Stimulated activated naive CD4-positive, alpha-beta T cell treated with Interleukin-2 at 50 U/mL for 16 hours (primary cell): ENCODE measurements at places on chromosomes 11 and 22.

DNA sequence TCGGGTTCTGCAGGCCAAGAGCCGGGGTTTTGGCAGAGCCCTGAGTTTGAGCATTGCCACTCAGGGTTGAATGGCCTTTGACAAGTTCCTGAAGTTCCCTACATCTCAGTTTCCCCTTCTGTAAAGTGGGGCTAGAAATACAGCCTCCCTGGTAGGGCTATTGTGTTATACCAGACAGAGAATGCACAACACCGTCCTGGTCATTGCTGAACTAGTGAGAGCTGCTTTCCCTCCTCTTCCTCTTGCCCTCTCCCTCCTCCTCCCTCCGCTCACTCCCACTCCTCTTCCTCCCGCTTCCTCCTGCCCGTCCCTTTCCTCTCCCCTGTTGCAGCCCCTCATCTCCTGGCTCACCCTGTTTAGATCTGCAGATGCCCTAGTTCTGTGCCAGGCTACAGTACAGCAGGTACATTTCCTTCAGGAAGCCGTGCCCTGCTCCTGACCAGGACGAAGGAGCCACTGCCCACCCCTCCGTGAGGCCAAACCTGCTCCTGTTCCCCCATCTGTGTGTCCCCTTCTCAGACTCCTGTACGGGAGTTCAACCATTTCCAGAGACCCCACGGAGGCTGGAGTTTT lies 91.5 kb upstream of the SHANK2 start:
- no peak for DNase-seq

DNA sequence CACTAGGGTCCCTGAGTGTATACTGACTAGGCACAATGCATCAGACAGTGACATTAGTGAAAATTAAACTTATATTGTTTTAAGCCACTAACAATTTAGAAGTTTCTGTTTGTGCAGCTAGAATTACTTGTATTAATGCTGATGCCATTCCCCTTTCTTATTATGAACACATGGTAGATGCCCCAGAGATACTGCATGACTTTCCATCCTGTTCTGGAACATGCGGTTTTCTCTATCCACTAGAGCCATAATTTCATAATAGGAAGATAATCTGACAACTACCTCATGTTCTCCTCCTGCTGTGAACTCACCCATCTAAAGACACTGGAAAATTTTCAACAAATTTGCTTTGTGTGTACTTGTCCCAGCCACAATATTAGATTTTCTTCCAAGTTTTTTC lies 1256.4 kb downstream of the FAM181B start:
- DNase-seq: no peak

DNA sequence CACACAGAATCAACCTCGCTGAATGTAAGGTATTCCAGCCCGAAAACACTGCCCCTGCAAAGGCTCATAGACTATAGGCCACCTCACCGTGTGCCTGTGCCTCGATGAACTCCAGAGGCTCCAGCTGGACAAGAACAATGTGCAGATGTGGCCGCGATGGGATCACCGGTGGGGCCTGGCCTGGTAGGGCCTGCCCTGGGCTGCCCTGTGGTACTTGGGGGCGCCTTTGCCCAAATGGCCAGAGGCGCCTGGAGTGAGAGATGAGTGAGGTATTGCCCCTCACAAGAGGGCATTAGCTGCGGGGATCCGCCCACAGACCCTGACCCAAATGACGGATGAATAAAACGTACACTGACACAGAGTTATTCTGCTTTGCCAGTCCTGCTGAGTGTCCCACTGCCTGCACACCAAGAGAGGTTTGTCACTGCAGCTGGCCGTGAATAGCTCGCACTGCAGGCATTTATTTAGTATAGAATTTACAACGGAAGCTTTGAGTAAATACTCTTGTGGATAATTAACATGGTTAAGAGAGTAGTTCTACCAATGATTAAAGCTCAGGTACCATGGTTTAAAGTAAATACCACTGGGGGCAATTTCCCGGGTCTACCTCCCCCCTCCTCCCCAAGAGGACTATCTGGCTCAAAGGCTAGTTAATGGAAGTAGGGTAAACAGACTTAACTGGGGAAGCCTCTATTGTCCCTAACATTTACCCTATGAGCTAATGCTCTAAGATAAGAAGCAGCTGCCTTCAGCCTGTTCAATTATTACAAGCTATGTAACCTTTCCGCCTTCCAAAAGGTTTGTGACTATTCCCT lies 101.1 kb upstream of the IGLL5 start:
- no peak for DNase-seq

- no peak for DNase-seq
Observed at GRCh38 chr11:102914238-102915043, 39.7 kb upstream of the MMP12 start.

GRCh38 chr11:86034710-86035109 lies 34.2 kb downstream of the PICALM start:
- DNase-seq: no peak

DNA sequence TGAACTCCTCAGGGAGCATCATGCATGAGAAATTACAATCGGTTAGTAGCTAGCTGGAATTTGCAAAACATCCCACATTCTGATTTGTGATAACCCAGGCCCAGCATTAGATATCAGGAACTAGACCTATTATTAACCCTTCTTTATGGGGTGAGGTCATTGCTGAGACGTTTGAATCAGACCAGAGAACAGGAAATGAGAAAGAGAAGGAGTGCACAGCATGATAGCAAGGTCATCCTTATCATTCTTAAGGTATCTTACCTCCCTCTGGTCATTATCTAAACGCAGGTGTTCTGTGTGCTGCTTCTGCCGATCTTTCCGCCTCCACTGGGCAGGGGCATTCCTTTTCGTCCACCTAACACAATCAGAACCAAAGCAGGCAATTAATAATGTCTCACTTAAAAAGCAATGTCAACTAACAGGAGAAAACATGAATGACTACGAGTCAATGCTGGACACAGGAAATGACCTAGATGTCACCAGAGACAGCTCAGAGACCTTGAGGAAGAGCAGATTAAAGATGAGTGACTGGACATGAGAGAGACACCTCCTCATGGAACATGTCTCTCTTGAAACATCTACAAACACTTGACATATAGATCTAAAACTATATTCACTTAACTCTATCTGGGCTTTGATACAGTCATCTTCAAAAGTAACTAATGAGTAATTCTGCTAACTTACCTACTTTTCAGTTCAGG lies 78.3 kb upstream of the SCUBE2 start:
- DNase-seq: no peak

DNA sequence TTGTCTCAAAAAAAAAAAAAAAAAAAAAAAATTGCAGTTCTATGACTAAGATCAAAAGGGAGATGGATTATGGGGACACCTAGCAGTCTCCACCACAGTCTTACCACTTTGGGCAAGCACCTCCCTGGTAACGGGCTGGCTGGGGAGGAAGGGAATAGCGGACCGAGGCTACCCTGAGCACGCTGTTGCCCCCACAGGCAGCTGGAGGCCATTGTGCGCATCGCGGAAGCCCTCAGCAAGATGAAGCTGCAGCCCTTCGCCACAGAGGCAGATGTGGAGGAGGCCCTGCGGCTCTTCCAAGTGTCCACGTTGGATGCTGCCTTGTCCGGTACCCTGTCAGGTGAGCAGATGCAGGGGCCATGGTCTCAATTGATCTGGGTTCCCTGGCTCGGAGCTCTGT lies 21.2 kb downstream of the MCM5 start:
- no peak for DNase-seq

DNA sequence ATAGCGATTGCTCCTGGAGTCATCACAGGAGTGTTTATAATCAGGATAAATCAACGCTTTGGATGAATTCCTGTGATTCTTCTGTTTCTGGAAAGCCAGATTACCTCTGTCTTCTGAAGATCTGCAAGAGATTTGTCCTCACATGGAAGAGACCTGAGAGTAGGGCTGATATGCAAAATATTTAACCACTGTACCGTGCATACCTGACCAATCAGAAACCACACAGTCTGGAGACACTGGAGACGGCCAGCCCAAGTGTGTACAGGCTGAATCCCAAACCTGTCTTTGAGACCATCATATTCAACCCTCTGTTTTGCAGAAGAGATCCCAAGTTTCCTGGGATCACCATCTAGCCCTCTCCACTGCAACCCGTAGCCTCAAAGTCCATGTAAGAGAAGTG lies 50.4 kb upstream of the WT1 start:
- DNase-seq: no peak

GRCh38 chr11:65559535-65559934 lies 1.4 kb upstream of the LTBP3 start:
- DNase-seq: no peak

DNA sequence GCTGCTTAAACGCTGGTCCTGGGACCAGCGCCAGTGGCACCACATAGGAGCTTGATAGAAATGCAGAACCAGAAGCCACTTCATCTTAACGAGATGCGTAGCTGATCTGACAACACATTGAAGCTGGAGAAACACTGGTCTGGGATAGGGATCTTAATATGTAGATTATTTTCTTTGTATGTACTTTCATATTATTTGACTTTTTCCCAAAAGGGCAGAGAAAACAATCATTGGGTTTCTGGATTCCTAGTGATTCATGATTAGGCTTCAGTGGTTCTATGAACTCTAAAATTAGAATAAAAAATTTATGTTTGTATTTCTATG lies 12.3 kb downstream of the MPEG1 start:
- no peak for DNase-seq

DNA sequence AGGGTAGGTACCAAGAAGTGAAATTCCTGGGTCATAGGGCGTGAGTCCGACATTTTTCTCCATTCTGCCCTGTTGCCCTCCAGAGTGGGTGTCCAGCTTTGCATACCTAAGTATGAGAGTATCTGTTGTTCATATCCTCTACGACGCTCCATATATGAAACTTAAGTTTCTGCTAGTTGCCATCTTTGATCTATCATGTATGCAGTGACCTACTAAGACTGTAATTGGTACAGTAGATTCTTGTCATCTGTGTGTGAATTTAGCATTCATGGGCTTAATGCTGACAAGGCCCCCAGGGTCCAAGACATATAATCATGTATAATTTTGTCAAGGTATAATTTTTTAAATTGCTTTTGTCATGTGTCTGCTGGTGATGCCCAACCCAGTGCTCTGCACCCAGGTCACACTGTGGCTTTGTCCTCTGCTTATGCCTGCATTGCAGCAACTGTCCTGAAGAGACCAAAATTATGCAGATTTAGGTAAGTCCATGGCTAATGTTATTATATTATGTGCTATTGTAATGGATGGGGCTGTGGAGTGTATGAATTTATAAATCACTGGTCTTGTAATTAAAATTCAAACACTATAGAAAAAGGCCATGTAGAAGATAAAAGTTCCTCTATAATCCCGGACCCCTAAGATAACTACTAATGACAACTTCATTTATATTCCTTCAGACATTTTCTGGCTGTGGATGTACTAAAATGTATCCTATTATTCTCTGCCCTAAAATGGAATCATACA lies 12.2 kb downstream of the NEAT1 start:
- no peak for DNase-seq

DNA sequence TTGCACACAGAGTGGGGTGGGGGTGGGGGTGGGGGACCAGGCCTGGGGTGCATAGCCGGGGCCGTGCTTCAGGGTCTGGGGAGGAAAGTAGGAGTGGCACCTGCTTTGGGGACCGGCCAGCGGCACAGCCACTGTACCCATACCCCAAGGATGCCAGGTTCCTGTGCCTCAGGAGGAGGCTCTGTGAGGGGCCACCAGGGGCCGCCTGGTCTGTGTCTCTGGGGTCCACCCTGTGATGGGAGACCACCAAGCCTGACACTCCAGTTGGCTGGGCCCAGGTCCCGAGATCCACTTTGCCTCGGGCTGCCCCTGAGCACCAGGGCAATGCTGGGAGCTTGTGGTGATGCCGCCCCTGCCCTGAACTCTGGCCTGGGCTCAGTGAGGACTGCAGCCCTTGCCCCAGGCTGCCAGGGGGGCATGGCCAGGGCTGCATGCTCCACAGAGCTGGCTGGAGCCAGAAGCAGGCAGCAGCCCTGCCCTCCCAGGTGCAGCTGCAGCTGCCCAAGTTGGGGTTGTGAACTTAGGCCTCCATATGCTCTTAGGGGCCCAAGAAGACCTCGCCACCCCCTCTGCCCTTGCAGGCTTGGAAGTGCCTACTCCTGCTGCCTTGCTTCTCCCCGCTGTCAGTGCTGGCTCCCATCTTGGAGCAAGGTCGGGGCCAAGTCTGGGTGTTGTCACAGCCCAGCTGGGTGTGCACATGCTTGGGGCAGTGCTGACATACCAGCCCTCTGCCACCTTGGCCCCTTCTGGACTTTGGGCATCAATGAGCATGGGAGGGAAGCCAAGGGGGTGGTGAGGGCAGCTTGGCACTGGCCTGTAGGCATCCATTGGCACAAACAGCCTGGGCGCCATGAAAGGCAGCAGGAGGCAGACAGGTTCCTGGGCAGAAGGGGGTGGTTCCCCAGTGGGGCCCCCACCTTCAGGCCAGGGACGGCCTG lies 123.3 kb upstream of the THY1 start:
- DNase-seq: no peak

- DNase-seq: no peak
Observed at GRCh38 chr22:46574993-46575910, 37.8 kb upstream of the CELSR1 start.

DNA sequence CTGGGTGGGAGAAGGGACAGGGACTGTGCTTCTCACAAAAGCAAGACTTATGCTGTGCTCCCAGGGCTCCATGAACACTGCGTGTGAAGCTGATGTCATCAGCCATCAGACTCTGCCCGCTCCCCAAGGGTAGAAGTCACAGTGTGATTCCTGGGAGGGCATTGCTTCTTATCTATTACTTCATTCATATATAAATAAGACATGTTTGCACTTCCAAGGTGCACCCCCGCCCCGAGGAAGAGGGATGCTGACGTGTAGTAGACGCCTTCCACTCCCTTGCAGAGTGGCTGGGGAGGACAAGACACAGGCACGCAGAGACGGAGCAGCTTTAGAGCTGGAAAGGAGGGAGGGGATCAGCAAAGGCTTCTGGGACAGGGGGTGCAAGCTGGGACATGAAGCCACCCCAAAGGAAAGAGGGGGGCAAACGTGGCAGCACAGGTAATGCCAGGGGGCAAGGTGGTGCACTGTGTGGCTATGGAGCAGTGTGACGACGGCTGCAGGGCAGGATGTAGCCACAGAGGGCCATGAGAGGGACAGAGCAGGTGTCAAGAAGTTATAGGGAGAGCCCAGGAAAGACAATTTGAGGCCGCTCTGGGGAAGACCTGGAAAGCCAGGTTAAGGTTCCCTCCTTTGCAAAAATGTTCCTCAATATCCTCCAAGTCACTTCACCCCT lies 558.5 kb downstream of the MN1 start:
- DNase-seq: no peak

DNA sequence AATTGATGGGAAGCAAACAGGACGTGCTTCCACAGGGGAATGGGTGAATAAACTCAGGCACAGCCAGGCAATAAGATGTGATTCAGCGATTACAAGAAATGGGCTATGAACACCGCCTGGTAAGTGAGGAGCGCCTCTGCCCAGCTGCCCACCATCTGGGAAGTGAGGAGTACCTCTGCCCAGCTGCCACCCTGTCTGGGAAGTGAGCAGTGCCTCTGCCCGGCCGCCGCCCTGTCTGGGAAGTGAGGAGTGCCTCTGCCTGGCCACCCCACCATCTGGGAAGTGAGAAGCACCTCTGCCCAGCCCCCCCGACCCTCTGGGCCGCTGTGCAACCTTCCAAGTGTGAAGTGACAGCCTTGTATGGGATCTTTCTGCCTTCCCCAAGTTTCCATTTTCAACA lies 73.2 kb upstream of the PRR5 start:
- DNase-seq: no peak

- no peak for DNase-seq
Observed at GRCh38 chr11:27553186-27553585, 46.6 kb upstream of the LIN7C start.
